ENCODE measurements at places on chromosomes 5 and 9.

- no peak for DNase-seq
Observed at GRCh38 chr5:143142596-143143435, 260.7 kb downstream of the NR3C1 start.

DNA sequence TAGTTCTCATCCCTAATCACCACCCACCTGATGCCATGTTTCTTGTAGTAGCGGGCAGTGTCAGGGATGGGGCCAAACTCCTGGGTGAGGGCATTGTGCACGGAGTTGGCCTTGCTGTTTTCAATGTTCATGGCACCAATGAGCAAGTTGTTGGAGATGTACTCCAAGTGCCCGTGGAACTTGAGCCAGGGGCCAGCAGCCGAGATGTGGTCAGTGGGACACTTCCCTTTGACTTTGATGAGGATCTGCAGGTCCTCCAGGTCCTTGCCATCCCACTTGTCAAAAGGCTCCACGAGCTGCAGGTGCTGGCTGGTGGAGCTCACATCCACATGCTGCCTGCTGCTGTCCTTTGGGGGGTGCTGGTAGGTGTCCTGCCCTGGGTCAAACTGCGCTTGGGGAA, 162.2 kb upstream of the SV2C start:
- no peak for DNase-seq

DNA sequence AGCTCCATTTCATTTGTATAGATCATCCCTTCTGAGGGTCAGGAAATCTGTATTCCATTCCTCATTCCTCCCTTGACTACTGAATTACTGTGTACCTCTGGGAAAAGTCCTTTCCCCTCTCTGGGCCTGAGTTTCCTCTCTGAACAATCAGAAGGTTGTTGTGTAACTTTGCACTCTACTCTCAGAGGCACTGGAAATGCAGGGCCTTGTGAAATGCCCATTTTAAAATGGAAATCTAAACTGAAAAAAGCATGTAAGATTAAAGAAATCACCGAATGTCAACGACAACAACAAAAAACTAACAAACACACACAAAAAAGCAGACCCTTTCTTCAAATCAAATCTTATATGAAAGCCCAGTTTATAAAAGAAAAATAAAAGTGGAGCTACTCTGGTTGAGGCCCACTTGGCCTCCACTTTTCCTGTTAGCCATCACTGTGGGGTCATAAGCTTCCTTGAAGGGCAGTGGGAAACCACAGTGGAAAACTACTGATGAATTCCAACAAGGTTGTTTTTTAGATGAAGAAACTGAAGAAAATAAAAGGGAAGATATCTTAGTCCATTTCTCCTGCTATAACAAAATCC, 21.6 kb upstream of the GRPEL2 start:
- no peak for DNase-seq

- no peak for DNase-seq
Observed at GRCh38 chr5:133698646-133699526, 86.5 kb upstream of the FSTL4 start.

DNA sequence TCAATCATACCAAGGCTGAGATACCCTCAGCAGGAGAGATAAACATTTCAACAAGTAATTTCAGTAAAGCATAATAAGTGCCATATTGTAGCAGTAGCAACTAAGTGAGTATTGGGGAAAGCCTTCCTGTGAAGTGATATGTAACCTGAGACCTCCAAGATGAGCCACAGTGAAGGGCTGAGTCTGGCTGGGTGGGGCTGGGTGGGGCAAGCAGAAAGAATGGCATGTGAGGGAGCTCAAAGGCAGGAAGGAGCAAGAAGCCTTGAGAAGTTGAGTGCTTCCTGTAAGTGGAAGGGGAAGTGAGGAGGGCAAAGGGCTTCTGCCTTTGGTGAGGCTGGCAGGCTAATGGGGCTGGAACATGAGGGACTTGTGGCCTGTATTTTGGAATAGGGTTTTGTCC, 19.7 kb upstream of the ASTN2 start:
- no peak for DNase-seq

DNA sequence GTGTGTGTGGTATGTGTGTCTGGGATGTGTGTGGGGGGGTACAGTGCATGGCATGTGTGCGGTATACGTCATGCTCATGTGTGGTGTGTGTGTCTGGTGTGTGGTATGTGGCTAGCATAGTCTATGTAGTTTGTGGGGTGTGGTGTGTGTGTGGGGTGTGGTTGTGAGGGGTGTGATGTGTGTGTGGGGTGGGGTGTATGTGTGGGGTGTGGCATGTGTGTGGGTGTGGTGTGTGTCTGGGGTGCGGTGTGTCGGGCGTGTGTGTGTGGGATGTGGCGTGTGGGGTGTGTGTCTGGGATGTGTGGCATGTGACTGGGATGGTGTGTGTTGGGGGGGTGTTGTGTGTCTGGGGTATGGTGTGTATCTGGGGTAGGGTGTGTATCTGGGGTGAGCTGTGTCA, 52.3 kb downstream of the SECISBP2 start:
- DNase-seq: no peak

DNA sequence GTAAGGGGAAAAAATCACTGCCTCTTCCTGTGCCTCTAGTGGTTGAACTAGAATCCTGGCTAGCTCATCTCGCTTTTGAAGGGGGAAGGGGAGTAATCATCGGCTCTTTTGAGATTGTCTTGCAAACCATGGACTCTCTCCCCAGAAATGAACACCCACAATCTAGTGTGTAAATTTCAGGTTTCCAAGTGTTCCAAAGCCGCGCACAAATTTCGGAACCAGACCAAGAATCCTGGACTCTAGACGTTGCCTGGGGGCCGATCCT, 4.9 kb upstream of the FOXE1 start:
- no peak for DNase-seq

- DNase-seq: no peak
Observed at GRCh38 chr5:103228588-103228987, 30.0 kb upstream of the MACIR start.

DNA sequence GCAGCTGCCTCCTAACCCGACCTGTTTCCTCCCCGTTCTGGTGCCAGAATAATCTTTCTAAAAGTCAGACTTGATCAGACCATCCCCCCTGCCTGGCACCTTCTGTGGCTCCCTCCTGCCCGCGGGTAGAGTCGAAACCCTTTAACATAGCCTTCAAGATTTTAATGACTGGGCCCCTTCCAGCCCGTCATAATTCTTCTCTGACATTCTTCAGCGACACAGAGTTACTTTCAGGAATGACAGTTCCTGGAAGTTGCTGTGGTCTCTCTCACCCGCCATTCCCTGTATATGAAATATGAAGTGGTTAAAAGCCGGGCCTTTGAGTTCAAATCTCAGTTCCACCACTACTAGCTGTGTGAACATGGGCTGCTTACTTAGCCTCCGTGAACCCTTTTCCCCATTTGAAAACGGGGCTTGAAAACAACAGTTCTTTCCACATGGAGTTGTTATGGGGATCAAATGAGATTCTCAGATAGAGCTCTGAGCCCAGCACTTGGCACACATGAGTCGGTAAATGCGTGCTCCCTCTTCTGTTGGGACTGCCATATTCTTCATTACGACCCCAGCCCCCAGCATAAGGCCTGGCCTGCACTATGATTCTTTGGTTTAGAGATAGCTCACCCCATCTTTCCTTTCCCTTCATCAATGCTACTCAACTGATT, 737 bp downstream of the NANS start:
- no peak for DNase-seq

GRCh38 chr5:177116631-177117373, 16.8 kb upstream of the NSD1 start:
- peak; percentile 84 for DNase-seq

- no peak for DNase-seq
Observed at GRCh38 chr9:127021664-127022363, 100.6 kb downstream of the ANGPTL2 start.

DNA sequence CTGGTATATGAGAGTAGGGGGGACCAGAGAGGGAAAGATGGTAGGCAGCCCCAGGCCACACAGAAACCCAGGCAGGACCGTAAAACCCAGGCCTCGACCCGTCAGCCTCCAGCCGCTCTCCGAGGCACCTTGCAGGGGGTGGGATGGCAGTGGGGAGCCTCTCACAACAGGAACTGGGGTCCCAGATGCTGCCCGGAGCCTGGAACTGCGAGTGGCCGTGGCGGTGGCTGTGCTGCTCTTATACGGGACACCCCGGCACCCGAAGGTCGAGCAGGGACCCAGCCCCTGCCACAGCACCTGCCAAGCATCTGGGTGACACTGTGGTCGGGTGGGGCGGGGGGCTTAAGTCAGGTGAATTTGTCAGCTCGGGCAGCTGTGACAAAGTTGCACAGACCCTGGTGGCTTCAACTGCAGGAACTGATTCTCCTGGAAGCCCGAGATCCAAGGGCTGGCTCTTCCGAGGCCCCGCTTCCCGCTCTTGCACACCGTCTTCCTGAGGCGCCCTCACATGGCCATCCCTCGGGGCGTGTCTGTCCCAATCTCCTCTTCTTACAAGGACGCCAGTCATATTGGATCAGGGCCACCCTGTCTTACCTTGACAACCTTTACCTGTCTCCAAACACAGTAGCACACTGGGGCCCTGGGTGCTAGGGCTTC, 47.6 kb upstream of the EGFL7 start:
- no peak for DNase-seq

GRCh38 chr5:125343015-125343414, 596.6 kb upstream of the ZNF608 start:
- no peak for DNase-seq

DNA sequence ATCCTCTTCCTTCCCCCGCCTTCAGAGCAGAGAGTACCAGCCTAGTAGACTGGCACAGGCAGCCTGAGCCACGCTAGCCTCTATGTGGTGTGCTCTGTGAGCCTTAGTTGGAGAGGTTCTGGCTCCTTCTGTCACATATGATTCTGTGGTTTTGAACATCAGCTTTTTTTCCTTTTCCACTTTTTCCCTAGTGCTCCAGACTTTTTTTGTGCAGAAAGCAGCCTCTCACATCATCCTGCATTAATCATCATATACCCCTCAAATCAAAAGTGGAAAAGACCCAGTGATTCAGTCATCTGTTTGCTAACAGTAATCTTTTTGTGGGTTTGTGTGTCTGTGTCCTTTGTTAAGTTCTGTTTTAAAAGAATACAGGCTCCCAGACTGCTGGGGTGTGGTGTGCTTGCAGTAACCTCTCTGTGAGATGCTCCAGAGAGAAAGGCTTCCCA, 663.9 kb upstream of the RGMB start:
- DNase-seq: no peak

- DNase-seq: no peak
Observed at GRCh38 chr5:110058175-110058574, 368.4 kb downstream of the MAN2A1 start.

GRCh38 chr9:94760660-94761059, 34.2 kb downstream of the AOPEP start:
- no peak for DNase-seq

- no peak for DNase-seq
Observed at GRCh38 chr5:38515092-38515491, 41.4 kb downstream of the LIFR start.

GRCh38 chr5:20445326-20445860, 457.4 kb upstream of the CDH18 start:
- DNase-seq: no peak

DNA sequence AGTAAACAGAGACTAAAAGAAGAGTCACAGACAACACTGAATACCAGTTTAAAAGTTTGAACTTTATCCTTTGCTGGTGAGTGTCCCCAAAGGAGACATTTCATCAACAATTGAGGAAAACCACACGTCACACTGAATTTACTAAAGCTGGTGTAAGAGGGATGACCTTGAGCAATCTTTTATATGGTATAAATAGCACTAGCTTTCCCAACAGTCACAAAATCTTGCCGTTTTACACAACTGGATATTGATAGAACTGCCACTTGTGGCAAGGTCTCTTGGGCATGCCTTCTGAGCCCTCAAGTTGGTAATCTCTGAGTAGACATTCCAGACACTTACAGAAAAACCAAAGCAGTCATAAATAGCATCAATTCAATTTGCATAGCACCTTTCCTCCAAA, 311.5 kb upstream of the TARS1 start:
- DNase-seq: no peak

DNA sequence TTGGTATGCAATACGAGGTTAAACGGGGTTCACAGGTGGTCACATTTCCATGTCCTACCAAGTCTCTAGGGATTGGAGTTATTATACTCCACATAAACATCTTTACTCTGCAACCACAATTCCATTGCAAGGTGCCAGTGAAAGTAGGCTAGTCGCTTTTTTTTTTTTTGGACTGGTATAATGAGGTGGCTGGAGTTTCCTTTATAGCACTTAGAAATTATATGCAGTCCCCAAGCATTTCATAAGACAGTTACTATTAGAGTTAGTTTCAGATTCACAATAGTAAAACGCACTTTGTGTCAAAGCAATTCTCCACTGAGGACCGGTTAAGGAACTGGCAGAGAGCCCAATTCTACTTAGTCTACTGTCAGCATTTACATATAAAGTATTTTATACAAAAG, 1.4 kb downstream of the MEF2C start:
- DNase-seq: no peak

GRCh38 chr9:38229504-38230155, 160.6 kb upstream of the SHB start:
- no peak for DNase-seq

DNA sequence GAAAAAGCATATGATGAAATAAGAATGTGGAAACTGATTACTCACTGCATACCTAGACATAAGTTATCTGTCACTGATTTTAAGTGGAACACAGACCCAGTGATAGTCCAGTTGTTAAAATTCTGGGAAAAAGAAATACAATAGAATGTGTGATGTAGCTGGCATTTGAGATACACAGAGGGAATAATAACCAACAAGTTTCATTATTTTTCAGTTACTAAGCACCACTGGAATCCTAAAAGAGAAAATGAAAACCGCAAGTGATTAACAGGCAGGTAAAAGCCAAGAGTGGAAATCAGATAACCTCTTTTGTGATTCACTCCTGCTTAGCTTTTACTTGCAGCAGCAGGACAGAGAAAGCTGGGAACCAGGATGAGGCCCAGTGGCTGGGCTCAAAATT, 994.0 kb upstream of the SEMA6A start:
- DNase-seq: no peak

DNA sequence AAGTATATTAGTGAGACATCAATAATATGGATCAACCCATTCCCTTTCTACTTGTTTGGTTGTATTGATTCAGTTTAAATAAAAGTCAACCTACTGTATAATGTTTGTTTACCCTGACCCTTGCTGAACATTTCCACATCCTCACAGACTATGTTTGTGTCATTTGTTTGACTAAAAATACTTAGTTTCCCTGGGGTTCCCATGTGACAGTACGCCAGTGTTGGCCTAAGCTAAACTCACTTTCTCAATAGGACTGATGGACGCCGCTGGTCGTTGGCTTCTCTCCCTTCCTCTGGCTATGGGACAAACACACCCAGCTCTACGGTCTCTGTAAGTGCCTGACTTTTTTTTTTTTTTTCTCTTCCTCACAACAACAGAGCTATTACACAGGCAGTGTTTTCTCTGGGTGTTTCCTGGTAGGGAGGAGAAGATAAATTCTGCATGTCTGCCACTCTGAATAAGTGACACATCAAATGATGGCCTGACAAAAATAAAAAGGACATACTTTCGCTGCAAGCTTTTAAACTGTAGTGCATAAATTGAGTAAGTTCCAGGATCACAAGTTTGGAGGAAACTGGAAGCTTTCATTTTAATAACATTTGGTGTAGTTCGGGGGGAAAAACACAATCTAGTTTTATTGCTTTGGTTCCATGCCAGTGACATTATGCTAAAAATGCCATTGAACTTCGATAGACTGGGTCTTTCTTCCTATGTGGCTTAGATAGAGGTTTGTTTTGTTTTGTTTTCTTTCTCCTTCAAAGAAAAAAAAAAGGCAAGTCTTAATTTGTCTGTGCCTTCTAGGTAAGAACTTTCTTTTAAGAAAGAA, 101.0 kb downstream of the CD180 start:
- no peak for DNase-seq
